ENCODE measurements at places on chromosomes 4 and X.

GRCh38 chrX:153494061-153494460 lies 719 bp upstream of the BGN start:
- no peak for DNase-seq

DNA sequence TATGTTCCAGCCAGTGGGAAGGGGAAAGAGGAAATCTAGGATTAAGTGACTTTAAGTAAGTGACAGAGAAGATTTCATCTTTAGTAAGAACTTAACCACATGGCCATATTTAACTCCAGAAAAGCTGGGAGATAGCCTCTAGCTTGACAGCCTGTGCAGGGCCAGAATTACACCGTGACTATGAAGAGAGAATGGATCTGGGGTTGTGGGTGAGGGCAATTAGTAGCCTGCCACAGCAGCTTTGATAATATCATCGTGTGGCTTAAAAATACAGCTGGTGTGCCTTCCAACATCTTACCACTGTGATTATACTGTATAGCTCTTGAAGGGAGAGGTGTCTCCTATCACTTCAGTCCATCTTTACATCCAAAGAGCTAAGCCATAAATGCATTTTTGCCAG lies 57.6 kb upstream of the TBC1D9 start:
- no peak for DNase-seq

DNA sequence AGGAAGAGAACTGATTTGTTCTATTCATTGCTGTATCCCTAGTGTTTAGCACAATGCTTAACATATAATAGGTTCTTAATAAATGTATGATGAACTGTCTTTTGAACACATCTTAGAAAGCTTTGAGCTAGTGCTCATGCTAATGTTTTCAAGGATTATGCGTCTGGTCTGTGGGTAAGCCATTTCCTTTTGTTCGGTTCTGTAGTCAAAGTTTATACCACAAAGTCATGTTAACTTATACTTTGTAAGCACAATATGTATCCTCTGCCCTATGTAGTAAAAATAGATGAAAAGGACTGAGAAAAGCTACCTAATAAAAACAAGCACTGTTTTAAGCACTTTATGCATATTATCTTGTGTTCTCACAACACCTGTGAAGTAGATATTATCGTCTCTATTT lies 301.9 kb downstream of the GLUD2 start:
- no peak for DNase-seq

DNA sequence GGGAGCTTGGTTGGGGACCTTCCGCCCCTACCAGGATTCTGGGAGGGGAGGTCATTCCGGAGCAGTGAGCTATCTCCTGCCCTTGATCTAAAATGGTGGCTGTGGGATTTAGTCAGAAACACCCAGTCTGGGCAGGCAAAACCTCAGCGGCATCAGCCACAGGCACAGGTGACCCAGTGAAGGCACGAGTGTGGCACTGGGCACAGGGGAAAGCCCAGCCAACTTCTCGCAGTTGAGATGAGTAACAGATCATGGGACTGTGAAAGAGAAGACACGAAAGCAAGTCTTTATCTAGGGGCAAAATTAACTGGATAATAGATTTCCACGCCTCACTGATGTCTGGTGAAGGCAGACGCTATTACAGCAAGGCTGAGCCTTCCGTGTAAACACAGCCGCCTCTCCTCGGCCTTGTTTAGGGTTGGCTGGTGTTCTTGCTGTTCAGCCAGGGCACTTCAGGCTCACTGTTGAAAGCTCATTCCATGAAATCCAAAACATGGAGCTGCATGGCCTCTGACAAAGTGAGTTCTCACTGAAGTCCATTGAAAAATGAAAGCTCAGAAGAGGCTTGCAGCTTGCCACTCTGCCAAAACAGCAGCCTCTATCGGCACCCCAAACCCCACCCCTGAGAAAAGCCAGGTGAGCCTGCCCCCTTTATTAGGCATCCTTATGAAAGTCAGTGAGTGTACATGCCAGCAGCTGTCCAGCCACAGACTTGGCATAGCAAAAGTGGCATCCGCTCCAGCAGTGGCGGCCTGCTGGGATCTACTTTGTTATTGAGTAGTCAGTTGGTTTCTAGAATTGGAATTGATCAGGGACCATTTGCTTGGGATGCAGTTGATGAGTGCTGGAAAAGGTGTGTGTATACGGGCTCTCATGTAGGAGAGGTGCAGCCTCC lies 102.3 kb upstream of the MTM1 start:
- no peak for DNase-seq

DNA sequence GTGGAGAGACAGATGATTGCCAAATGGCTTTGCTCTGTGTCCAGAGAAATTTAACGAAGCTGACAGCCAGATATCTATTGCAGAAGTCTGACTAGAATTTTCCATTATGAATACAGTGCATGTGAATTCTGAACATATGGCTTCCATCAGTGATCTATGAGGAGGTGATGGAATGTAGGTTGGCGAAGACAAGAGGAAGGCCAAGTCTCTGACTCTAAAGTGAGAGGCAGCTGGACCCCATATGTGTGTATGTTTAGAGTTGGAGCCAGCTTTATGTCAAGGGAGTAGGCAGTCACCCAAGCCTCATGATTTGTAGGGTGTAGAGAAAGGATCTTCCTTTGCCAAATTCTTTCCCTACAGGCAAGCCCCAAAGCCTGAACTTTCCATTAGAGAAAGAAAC lies 76.2 kb upstream of the TEX13D start:
- no peak for DNase-seq

DNA sequence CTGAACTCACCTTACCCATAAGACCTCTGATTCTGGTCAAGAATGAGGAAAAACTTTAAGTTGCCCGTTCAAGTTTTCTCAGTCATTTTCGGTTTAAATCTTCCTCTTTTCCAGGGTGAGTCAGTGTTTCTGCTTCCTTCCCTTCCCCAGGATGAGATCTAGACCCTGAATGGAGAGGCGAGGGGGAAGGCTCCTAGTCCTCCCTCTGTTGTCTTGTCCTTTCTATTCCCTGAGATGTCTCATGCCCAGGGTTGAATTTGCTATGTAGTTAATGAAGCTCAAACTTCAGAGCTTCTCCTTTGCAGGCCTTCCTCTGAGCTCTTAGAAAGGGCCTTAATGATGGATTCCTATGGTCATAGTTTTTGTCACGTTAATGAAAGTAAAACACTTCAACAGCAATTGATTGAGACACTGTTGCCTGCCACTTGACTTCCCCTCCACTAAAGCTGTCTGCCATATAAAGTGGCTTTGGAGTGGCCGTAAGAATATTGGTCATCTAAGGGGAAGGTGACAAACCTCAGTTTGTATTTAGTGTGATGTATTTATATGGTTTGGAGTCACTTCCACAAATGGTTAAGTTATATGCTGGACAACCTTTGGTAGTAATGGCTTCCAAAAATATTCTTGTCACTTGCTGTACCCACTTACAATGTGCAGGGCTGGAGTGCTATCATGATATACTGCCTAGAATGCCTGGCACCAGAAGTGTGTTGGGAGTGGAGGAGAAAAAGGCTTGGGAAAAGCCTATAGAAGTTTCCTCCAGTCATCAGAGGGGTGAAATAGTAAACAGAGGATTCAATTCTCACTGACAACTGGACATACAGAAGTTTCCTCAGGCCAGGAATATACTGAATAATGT lies 24.3 kb upstream of the GPRIN3 start:
- DNase-seq: no peak

DNA sequence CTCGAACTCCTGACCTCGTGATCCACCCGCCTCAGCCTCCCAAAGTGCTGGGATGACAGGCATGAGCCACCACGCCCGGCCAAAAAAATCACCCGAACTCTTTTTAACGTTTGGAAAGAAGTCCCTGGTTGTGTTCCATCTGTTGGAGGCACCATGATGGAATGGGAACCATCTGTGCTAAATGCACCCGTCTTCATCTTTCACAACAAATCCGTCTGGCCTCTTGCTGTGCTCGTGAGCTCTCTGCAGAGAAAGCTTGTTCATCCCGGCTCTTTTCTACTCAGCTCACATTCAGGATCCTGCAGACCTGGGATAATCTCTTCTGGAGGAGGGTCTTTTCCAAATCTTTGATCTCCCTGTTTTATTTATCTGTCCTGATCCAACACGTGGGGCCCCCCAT lies 188.8 kb downstream of the CRLF2 start:
- no peak for DNase-seq

GRCh38 chr4:82213485-82214417 lies 160.0 kb downstream of the HNRNPD start:
- DNase-seq: no peak

- DNase-seq: no peak
Observed at GRCh38 chr4:184232202-184232601, 14.5 kb upstream of the ENPP6 start.

Data from activated T-cell treated with anti-CD3 and anti-CD28 coated beads, Interleukin-2, amount 50 U/mL, for 48 hours (primary cell).